ENCODE measurements at places on chromosomes 6 and 20.

- DNase-seq = peak; percentile 67
These were observed 77.7 kb downstream of the TMEM170B start for GRCh38 chr6:11615214-11615602.

DNA sequence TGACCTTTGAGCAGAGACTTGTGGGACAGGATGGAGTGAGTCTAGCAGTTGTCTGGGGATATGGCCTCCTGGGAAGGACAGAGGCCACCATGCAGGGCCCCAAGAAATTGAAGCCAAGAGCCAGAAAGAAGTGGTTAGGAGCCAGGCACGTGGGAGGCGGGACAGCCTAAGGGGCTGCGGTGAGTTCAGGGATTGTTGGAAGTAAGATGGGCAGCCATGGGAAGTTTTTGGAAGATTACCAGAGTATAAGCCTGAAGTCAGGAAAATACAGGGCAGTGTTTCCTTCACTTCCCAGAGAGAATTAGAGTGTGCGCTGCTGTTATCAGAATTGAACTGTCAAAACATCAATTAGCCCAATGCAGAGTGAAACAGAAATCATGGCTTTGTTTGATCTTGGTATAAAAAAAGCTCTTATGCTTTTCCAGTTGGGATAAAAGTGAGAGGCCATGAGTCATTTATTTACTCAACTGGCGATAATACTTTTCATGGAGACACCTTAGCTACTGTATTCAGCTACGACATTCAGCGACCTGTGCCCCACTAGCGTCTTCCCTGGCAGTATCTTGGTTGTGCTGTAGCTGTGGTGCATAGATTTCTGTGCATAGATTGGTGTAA lies 66.9 kb downstream of the PHACTR2 start:
- DNase-seq = no peak

DNA sequence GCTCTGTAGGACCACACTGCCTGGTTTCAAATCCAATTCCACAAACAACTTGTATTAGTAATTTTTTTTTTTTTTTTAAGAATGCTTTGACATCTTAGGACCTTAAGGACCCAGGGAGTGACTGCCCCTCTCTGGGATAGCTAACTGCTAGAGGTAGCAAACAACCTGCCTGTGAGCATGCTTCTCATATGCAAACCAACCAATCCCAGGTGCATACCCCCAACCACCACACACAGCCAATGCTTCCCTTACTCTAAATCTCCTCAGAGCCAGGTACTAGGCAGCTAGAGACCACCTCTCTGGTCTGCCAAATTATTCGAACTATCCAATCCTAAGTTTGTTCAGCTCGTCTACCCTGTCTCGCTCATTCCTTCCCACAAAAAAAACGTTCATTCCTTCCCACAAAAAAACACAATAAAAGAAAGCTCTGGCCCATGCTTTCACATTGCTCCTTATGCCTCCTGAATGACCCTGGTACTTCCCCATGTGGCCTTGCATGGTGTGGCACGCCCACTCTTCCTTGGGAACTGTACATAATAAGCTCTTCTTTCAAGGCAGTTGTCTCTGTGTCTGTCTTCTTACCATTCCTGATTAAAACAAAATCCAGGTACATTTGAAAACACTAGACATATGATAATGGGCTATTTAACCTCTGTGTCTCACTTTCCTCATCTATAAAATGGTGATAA lies 6.4 kb downstream of the SERAC1 start:
- no peak for DNase-seq

GRCh38 chr6:111157412-111157811 lies 70.1 kb downstream of the SLC16A10 start:
- DNase-seq = no peak

GRCh38 chr6:23002044-23002619 lies 432.8 kb downstream of the HDGFL1 start:
- DNase-seq = peak; percentile 28

DNA sequence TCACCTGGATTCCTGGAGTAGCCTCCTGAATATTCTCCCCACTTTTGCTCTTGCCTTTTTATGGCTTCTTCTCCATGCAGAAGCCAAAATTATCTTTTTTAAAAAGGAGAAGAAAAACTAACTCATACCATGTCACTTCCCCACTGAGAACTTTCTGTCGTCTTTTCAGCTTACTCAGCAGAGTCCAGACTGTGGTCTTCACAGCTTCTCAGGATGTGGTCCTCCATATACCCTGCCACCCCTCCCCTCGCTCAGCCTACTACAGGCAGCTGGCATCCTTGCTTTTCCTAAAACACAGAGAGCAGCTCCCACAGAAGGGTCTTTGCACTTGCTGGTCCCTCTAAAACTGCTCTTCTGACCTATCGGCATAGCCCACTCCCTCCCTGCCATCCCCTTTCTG lies 89.4 kb upstream of the ISM1 start:
- DNase-seq = no peak

DNA sequence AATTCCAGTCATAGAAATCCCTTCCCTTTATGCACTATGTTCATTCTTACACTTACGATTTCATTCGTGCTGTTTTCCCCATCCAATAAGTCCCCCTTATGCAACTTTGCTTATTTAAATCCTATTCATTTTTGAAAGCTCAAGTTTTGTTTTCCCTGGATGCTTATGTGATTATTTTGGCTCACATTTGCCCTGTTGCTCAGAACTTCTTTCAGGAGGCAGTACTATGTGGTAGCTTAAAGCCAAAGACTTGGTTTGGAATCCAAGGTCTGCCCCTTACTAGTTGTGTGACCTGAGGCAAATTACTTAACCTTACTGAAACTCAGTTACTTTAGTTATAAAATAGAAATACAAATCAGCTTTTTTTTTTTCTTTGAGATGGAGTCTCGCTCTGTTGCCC lies 59.6 kb downstream of the MOXD1 start:
- DNase-seq = peak; percentile 49

- peak; percentile 29 for DNase-seq
These were observed 74.0 kb downstream of the UNC5CL start for GRCh38 chr6:40965046-40965445.

- DNase-seq = no peak
These were observed 18.5 kb upstream of the ARMC12 start for GRCh38 chr6:35718375-35718736.

DNA sequence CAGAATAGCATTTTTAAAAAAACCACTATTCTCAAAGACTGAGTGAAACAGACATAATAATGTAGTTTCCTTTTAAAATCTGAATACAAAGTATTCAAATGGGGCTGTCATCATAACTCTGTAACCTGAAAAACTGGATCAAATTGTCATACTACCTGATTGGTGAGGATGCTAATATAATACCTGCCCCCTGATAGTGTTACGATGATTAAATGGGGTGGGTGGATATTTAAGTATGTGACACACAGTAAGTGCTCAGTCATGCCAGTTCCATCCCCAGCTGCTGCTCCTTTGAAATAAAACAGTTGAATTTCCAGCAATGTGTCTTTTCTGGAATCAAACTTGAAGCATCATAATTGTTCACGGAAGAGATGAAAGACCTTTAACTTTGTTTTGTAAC lies 8.9 kb downstream of the HTR1B start:
- DNase-seq = no peak

DNA sequence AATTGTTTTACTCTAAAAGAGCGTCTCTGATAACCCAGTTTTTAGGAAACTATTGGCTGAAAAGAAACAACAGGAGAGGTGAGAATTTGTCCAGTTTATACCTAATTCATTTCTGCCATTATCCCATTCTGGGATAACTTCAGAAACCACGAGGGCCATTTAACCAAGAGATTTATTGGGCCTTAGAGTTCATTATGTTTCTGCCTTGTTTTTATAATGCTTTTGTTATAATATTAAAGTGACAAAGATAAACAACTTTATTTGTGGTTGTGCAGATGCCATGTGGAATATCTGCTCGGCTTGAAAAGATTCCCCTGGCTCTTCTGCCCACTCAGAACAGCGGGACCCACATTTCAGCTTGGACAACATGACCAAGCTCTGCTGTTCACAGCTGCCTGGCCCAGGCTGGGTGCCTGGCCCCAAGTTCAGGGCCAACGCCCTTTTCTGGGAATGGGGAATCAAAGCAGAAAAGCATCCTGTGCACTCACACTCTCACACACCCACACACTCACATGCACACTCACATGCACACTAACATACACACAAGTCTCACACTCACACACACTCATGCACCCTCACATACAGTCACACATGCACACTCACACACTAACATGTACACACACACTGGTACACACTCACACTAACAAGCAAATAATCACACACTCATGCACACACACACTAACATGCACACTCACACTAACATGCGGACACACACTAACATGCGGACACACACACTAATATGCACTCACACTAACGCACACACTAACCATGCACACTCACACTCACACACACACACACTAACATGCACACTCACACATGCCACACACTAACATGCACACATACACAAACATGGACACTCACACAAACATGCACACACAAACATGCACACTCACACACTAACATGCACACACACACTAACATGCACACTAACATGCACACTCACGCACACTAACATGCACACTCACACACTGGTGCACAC lies 86.7 kb upstream of the NEDD9 start:
- peak; percentile 7 for DNase-seq

GRCh38 chr6:144586986-144587385 lies 301.9 kb downstream of the UTRN start:
- DNase-seq = no peak

- no peak for DNase-seq
These were observed 1.9 kb downstream of the PRELID3B start for GRCh38 chr20:59040667-59041066.

GRCh38 chr6:82025271-82025670 lies 222.3 kb downstream of the IBTK start:
- DNase-seq = peak; percentile 49

GRCh38 chr20:21229163-21229562 lies 74.0 kb upstream of the XRN2 start:
- peak; percentile 18 for DNase-seq

- peak; percentile 67 for DNase-seq
These were observed 20.3 kb downstream of the TBPL1 start for GRCh38 chr6:133973109-133973971.

DNA sequence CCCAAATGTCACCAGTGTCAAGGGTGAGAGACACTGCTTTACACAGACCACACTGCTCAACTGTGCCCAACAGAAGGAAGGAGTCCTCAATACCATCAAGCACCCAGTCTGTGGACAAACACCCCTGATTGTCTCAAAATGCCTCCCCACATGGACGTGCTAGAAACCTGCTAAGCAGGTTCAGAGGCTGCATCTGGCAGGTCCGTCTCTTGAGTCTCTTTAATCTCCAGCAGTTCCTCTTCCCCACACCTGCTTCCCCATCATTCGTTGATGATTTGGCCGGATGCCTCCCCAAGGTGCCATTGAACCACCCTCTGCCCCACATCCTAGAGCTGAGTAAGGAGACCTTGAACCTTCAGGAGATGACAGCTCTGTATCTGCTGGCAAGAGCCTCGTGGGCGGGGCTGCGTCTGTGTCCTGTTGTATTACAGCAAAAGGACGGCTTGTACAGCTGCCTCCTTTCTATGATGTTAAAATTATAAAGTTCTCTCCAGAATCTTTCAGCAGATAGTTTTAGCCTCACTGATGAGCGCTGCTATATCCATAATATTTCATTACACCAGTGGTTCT lies 179.2 kb downstream of the PREX1 start:
- DNase-seq = no peak

DNA sequence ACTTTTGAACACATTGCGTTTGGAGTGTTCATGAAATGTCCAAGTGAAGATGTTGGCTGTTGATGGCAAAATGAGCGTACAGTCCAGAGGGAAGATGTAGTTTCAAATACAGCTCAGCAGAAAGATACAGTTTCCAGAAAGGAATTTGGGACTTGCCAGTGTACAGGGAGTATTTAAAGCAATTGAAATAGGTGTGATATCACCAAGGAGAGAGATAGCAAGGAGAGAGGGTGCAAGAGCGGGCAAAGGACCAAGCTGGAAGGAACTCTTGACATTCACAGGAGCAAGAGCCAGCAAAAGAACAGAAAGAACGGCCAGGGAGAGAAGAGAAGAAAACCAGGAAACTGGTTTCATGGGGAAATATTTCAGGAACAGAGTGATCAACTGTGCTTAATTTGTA lies 47.8 kb downstream of the CARMIL1 start:
- no peak for DNase-seq

DNA sequence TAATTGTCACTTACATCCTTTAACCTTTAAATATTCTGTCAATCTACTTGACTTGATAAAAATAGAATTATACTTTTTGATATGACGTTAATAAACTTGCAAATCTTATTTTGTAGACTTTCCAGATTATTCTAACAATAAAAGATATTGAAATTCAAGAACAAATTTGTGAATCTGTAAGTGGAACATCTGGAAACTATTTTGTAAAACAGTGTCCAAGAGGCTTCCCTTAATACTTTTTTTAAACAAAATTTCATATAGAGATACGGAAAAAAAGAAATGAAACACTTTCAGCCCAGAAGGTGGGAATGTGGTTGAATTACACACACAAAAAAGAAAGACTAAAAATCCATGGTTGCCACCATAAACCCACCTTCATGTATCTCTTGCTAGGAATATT lies 174.4 kb downstream of the COL19A1 start:
- no peak for DNase-seq

DNA sequence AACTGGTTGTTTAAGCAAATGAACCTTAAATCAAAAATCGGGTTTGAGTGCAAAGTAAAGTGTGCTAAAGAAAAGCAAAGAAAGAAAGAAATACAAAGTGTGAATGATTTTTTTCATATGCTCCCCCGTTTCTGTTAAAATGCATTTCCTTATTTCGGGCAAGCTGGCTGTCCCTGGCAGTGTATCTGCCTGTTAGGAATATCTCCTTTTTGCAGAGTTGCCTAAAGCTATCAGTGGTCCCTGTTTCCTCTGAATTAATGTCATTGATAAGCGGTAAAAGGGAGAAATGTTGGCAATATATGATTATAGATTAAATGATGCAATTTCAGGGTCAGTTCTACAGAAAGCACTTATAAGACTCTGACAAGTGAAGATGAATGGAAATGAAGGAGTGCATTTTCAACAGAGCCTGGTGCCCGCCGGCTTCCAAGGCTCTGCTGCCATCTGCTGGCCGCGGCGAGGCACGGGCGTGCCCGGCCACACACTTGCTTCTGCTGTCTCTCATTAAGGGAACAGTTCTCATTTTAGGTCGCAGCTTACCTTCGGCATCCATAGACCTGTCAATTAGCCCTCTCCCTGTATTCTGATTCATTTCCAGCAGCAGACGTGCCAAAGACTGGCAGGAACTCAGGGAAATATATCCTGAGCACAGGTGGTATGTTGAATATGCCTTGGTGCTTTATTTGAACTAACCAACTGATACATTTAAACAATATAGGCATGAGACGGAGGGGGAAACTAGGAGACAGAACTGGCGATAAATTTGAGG lies 381.9 kb downstream of the C6orf118 start:
- DNase-seq = peak; percentile 49

DNA sequence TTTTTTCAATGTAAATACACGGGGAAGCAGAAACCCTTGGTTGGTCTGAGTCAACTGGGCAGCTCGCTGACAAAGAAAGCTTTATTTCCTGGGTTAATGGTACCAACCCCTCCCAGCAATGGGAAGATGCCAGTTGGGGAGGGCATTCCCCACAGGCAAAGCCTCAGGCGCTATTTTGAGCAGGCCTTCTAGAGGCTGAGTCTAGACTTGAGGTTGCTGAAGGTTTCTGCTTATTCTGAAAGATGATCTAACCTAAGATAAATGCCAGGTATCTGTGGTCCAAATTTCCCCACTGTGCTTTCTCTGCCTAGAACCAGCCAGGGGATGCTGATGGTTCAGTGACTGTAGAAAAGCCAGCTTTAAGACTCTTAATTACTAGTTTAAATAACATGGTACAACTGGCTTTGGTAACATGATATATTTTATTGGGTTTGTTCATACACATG lies 172.5 kb upstream of the JARID2 start:
- no peak for DNase-seq

GRCh38 chr6:106535012-106535411 lies 94.3 kb downstream of the RTN4IP1 start:
- no peak for DNase-seq
